ENCODE measurements at places on chromosomes 2 and 18. TPM values are rescaled to one million over a fixed set of nuclear protein-coding genes. Genes with fewer than 3 reads are reported as not detected.

- no peak overlapping the region for H3K27ac ChIP-seq
- no peak for DNase-seq
- no peaks in the 10 kb centered on the region for H3K36me3 ChIP-seq
- H3K4me1 ChIP-seq, result no peaks in the 10 kb centered on the region
These were observed 291.5 kb downstream of the TDRD15 start for GRCh38 chr2:21415234-21415633.

The MOCOS gene
- total RNA-seq, result 0.33 TPM

- no peaks in the 10 kb centered on the region for H3K36me3 ChIP-seq
- H3K4me3 ChIP-seq, result no peak overlapping the region
- DNase-seq, result no peak
- H3K27me3 ChIP-seq, result no peaks in the 10 kb centered on the region
- H3K27ac ChIP-seq, result no peak overlapping the region
These were observed 33.9 kb downstream of the SLC4A3 start for GRCh38 chr2:219661197-219661954.

- peaks cover 15% of the 10 kb centered on the region for H3K4me1 ChIP-seq
- peaks cover 45% of the 10 kb centered on the region for H3K36me3 ChIP-seq
- H3K4me3 ChIP-seq, result no peak overlapping the region
- H3K27ac ChIP-seq, result no peak overlapping the region
These were observed 58.1 kb upstream of the SDC1 start for GRCh38 chr2:20282916-20283592.

GRCh38 chr18:60202708-60203107 lies 169.9 kb downstream of the MC4R start:
- no peaks in the 10 kb centered on the region for H3K27me3 ChIP-seq
- no peaks in the 10 kb centered on the region for H3K36me3 ChIP-seq
- H3K27ac ChIP-seq, result no peak overlapping the region
- no peaks in the 10 kb centered on the region for H3K4me1 ChIP-seq
- H3K4me3 ChIP-seq, result no peak overlapping the region

GRCh38 chr2:220178991-220179695 lies 551.7 kb downstream of the SLC4A3 start:
- H3K36me3 ChIP-seq, result no peaks in the 10 kb centered on the region
- DNase-seq, result no peak
- no peak overlapping the region for H3K27ac ChIP-seq
- H3K27me3 ChIP-seq, result no peaks in the 10 kb centered on the region
- H3K4me1 ChIP-seq, result no peaks in the 10 kb centered on the region

The VWC2L gene
- total RNA-seq, result not detected

DNA sequence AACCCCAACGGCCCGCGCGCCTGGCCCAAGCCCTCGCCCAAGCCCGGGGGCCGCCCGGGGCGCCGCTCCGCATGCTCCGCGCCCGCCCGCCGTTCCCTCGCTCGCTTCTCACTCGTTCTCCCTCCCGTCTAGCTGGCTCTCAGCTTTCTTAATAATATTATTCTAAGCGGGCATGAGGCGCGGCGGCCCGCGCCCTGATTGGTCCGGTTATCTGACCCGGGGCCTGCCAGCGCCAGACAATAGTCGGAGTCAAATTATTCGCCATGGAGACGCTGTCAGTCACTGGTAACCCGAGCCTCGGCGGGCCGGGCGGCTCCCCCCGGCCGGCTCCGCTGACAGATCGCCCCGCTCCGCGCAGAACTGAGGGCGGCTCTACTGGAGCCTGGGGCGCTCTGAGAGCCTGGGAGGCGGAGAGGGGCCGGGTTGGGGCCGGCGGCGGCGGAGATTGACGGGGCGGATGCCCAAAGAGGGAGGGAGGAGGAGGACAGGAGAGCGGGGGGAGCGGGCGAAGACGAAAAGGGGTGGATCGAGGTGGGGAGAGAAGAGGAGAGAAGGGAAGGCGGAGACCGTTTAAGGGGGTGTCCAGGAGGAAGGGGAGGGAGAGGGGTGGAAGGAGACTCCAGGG lies at the start of gene SIX2:
TSS of gene SIX2 (minus strand) at position 150 of the 625 bp plus-strand sequence. CDS start 342 bp downstream, outside the sequence.
- peaks cover 100% of the 10 kb centered on the region for H3K27me3 ChIP-seq
- H3K4me3 ChIP-seq, result peak within 1 kb of the TSS; percentile 68
- peaks cover 87% of the 10 kb centered on the region for H3K4me1 ChIP-seq
- no peaks in the 10 kb centered on the region for H3K36me3 ChIP-seq
